ENCODE measurements at places on chromosomes 7 and 10.

- no peak for DNase-seq
Measured at GRCh38 chr10:10755490-10755889, 262.2 kb upstream of the CELF2 start.

GRCh38 chr10:75191821-75192568 is 18.6 kb upstream of the VDAC2 start:
- no peak for DNase-seq

GRCh38 chr7:41114131-41114530 is 588.8 kb downstream of the INHBA start:
- DNase-seq, result no peak

- no peak for DNase-seq
Measured at GRCh38 chr7:90290244-90291113, 30.6 kb downstream of the FAM237B start.

GRCh38 chr10:49005270-49005669 is 65.6 kb upstream of the LRRC18 start:
- no peak for DNase-seq

GRCh38 chr10:63237396-63237795 is 104.3 kb downstream of the NRBF2 start:
- DNase-seq, result no peak

GRCh38 chr10:77605466-77605865 is 32.1 kb downstream of the KCNMA1 start:
- DNase-seq, result no peak

DNA sequence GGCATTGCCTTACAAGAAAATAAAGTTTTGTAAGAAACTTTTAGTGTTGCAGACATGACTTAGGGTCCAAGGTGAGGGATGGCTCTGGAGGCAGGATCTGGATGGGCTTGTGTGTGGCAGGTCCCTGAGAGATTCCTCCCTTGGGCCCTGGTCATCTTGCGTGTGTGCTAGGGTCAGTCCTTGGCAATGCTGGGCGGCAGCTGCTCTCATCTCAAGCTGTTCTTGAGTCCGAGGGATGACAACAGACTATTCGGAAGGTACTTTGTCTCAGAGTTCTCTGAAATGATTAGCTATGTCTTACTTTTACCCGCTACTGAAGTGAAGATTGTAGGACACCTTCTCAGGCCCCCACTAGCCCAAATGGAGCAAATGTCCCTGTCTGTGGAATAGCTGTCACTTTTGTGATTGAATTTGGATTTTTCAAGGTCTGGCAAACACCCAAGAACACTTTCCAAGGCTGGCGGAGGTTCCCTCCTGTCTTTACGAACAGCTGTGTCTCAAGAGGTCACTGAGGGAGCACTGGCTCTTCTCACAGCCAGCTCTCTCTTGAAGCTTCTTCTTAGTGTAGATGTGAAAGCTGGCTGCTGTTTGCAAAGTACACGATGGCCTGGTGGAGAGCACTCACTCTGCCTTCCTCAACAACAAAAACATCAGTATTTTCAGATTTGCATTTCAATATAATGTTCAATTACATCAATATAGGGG is 253.6 kb downstream of the STK31 start:
- no peak for DNase-seq
